ENCODE measurements at places on chromosomes 1 and 21.

GRCh38 chr21:21624674-21625073 is 626.5 kb downstream of the NCAM2 start:
- DNase-seq, result no peak

DNA sequence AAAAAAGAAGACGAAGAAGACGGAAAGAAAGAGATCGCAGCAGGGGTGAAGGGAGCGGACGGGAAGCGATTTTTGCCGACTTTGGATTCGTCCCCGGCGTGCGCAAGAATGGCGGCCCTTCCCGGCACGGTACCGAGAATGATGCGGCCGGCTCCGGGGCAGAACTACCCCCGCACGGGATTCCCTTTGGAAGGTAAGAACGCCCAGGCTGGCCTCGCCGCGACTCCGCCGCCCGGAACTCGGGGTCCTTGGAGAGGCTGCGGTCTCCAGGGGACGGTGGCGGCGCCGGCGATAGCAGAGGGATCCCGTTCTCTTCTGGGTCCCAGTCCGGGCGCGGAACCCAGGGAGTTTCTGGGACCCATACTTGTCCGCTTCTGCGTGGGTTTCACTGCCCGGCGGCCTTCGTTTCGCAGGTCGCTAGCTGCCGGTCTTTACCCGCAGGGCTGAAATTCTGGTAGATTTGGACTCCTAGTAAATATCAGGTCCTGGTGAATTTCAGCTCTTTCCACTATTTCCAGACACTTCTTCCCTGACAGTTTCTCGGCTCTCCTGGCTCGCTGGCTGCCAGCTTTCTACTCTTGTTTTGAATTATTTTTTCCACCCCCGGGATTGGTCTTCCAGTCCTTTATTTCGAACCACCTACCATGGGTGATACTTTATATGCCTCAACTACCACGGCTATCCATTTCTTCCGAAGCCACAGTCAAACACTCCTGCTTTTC is 1.0 kb downstream of the PAX7 start:
- no peak for DNase-seq

DNA sequence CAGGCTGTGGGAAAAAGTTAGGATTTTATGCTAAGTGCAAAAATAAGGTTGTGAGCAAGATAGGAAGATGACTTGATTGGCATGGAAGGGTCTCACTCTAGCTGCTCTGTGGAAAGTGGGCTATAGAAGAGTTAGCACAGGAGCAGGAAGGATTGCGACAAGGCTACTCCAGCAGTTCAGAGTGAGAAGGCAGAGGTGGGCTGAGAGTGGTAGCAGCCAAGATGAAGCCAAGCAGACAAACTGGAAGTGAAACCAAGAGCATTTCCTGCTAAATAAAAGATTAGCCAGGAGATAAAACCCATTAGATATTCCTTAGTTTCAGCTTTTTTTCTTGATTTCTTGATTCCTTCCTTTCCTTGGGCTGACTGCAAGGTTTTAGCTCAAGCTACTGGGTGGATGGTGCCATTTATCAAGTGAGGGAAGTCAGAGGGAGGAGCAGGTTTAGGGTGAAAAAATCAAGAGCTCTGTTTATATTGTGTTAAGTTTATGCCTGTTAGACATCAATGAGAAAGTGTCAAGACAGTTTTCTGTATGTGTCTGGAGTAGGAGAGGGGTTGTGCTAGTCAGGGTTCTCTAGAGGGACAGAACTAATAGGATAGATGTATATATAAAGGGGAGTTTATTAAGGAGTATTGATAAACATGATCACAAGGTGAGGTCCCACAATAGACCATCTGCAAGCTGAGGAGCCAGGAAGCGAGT is 33.1 kb upstream of the ZNF644 start:
- no peak for DNase-seq

GRCh38 chr1:155245163-155245524 is 10.1 kb downstream of the ENTREP3 start:
- DNase-seq, result no peak

- no peak for DNase-seq
Observed at GRCh38 chr1:2968471-2968881, 52.8 kb upstream of the ACTRT2 start.

DNA sequence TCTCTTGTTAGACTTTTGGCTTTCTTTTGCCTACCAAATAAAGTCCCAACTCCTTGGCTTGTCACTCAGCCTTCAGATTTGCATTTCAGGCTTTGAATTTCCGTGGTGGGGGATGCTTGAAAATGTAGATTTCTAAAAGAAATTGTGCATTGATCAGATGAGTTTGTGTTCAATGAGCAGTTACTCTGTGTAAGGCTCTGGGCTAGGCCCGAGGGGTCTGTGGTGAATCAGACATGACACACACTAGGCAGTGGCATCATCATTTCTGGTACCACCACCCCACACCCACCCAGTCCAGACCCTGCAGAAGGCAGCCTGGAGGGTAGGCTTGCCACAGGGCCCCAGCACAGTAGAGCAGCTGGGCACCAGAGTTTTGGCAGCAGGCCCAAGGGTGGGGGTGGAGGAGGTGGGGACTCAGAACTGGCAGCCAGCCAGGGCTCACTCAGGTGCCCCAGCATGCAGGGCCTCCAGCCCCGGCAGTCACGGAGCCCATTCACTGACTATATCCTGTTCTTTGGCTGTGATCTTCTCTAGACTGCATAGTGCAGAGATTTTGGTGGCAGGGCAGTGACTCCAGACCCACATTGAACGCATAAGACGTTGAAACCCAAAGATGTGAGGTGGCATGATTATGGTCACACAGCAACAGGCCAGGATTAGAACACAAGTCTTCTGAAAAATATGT is 97.2 kb upstream of the ARTN start:
- peak; percentile 46 for DNase-seq

GRCh38 chr1:225762444-225762843 is 15.2 kb upstream of the SRP9 start:
- DNase-seq, result no peak

DNA sequence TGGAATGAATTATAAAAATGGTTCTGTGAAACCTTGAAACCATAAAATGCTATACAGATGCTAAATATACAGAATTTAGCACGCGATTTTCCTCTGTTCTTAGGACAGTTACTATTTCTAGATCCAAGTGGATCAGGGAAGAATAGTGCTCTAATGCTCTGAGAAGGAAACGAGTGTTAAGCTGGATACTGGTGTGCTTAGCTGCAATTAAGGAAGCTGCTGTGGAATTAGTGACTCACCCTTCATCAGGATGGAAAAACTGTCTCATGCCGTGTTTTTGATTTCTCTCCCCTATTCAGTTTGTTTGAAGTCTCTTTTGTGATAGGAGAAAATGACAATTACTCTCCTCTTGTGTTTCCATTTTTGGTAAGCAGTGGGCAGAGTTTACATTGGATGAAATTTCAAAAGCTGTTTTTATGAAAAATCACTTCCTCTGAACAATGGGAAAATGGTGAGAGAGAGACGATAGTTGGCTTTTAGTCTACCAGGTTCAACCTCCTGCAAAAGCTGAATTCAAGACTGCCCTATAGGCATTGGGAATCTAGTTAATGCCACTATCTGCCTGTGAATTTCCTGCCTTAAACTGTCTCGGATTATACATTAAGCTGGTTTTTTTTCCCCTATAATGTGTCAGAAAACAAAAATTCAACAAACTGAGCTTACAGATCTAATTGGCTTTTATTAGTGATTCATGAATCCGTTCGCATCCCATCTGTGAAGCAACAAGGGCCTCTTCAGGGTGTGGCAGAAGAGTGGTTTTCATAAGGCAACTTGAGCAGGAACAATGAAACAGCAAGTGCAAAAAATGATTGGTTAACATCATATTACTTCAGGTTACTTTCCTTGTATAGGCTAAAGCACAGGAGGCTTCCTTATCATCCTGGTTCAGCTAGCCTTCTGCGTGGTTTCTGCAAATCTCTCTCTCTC is 179.8 kb downstream of the ST6GALNAC3 start:
- DNase-seq, result no peak

DNA sequence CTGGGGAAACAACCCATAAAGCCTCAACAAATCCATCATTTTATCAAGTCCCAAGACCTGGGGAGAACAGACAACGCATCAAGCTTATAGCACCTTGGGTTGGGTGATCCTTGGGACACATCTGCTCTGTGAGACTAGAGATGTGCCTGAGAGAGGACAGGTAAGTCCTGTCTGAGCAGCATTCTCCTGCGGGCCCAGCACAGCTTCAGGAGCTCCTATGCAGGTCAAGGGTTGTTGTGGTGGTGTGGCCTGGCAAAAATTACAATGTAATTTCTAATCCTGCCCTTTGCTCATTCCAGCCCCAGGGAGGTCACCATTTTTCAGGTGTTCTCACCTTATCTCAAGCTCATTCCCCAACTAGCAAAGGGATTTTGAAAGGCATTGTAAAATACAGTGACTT is 608.1 kb upstream of the CAMK1G start:
- no peak for DNase-seq

DNA sequence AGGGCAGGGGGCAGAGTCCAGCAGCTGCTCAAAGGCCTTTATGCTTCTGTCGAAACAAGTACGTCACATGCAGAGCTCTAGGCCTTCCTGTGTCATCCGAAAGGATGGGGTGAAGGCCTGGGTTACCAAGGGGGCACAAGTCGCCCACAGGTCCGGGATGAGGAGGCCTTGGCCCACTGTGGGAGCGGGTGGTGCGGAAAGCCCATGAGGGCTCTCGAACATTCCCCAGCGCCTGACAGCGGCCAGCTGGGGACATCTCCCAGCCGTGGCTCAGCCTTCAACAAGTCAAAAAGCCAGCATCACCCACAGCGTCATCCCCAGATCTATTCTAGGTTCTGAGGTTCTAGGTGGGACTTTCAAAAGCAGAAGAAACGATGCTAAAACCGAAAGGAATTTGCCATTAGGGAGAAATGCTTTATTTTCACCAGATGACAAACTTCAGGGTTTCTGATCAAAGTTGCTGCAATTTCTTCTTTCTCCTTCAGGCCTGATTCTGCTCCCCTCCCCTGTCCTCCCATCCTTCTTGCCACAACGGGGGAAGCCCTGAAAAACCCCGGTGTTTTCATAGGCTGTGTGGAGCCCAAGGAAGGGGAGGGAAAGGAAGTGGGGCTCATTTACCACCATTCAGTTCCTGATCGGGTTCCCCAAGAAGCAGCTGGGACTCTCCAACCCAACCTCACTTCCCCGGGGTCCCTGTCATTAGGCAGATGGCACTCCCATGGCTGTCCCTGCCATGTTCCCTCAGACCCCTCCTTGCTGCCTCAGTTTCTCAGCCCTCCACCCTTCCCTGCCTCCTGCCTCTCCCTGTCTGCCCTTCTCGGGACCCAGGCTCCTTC is 17.6 kb downstream of the GPR137B start:
- DNase-seq, result no peak

DNA sequence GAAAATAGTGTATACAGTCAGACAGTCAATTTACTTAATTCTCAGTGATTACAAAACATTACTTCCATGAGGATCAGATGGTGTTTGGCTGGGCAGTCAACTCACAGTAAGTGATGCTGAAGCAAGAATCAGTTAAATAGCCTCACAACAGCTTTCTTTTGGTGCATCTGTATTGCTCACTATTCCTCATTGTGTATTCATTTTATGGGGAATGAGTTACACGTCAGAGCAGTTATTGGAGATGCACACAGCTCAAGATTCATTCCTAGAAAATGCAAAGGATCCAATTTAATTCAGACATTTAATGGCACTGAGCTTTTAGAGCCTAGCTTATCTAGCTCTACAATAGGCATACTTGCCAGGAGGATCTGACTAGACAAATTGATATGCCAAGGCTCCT is 150.6 kb downstream of the HS2ST1 start:
- DNase-seq, result no peak

GRCh38 chr1:8966606-8967005 is 20.9 kb downstream of the CA6 start:
- DNase-seq, result no peak

GRCh38 chr1:8674912-8675311 is 142.5 kb downstream of the RERE start:
- DNase-seq, result no peak

DNA sequence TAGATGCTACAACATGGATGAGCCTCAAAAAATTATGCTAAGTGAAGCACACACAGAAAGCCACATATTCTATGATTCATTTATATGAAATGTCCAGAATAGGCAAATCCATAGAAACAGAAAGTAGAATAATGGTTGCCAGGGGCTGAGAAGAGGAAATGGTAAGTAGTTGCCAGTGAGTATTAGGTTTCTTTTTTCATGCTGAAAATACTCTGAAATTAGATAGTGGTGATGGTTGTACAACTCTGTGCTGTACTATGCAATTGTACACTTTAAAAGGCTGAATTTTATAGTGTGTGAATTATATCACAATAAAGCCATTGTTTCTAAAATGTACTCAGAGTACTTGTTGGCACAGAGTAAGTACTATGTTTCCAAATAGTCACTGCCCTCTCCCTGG is 15.5 kb upstream of the GFI1 start:
- no peak for DNase-seq

DNA sequence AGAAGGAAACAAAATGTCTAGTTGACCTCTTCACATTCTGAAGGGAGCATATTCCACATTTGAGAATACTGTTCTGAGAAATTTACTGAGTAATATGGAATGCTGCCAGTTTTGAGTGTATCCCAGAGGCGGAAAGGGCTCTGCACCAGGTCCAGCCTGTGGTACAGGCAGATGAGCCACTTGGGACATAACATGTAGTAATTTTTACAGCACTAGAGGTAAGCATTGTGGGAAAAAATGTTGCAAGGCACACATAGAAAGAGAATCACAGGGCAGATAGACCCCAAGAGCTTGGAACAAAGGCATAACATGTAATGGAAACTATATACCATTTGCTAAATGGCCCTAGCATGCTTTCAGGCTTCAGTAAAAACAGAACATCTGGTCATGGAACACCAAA is 228.5 kb downstream of the USH2A start:
- DNase-seq, result no peak

DNA sequence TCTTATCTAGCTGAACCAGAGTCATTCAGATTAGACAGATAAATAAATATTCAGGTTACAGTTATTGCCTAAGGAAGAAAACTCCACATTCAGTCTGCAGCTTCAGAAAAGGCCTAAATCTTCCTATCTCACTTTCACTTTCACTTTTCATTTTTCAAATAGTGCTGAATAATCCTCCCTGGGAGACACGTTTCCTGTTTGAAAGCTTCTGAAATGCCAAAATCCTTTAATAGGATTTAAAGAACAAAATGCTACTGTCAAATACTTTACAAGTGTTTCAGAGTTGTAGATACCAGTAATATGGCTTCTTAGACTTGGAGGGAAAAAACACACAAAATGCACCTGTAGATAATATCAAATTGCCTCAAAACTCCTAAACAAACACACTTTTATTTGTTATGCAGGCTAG is 3.9 kb downstream of the PSMB2 start:
- no peak for DNase-seq

GRCh38 chr1:19367584-19368041 is 55.5 kb downstream of the SLC66A1 start:
- no peak for DNase-seq

Measured in NCI-H524 treated with DMSO at 0.1 percent for 48 hours (cell line).